ENCODE measurements at places on chromosomes 16 and 17.

GRCh38 chr17:49946964-49947584, 21.9 kb upstream of the DLX4 start:
- ATAC-seq, result no peak

DNA sequence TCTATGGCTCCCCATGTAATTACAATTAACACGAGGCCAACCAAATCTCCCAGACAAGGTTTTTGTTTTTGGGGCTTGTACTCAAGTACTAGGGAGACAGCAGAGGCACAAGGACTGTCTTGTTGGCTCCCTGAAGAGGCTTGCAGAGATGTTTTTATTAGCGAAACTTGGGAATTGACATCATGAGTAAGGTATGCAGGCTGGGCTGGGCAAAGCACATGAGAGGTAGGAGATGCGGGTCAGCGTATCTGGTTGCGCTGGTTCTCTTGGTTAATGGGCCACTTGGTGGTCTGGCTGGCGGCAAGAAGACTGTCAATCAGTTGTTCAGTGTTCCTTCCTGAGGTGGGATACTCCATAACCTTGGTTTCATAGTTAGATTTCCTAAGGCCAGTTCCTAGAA, 28.9 kb downstream of the LCMT1 start:
- ATAC-seq, result no peak

DNA sequence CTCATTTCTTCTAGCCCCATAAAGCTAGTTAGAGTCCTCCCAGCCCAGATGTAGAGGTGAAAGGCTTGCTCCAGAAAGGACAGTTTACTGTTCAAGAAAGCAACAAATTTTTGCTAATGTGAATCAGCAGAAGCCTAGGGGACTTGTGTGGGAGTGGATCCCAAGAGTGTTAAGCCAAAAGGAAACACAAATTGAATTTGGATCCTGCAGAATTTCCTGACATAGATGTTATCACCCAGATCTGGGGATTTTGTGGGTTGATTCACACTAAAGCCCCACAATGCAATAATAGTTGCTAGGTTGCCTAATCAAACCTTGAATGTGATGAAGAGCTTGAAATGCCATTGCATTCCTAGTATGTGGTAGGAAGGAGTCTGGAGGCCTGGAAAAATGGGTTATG, 135.2 kb upstream of the HS3ST3A1 start:
- no peak for ATAC-seq

DNA sequence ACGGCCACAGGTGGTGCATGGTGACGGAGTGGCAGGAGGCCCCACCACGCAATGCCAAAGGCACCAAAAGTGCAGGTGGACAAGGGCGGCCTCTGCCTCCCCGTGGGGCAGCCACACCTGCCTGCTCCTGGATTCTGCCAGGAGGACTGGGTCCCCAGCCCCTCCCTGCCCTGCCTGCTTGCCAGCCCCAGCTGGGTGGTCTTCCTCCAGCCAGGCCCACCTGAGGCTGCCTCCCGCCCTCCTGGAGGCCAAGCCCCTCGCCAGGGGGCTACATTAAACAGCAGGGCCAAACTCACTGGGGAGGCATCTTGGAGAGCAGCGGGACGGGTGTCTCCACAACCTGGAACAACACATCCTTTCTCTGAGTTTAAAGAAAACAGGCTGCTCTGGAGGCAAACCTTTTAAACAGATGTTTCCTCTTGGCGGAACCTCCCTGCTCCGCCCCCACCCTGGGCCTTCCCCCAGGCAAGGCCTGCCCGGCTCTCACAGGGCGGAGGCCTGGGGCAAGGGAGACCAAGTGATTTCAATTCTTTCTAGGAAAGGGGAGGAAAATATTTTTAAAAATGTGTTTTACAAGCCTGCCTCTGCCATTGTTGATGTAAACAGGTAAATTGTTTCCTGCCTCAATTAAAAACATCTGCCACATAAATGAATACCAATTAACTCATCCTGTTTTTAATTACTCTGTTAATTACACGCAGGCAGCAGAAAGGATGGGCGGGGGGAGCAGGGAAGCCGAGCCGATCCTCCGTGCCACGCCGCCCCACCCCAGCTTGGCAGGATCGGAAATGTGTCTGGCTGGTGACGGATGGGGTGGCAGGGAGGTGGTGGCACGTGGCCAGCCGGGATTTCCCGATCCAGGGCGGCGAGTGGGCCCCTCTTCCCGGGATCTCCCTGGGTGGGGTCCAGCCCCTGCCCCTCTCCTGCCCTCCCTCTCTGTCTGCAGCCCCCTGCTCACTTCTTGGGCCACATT, 54.4 kb upstream of the PABPN1L start:
- peak; percentile 83 for ATAC-seq

DNA sequence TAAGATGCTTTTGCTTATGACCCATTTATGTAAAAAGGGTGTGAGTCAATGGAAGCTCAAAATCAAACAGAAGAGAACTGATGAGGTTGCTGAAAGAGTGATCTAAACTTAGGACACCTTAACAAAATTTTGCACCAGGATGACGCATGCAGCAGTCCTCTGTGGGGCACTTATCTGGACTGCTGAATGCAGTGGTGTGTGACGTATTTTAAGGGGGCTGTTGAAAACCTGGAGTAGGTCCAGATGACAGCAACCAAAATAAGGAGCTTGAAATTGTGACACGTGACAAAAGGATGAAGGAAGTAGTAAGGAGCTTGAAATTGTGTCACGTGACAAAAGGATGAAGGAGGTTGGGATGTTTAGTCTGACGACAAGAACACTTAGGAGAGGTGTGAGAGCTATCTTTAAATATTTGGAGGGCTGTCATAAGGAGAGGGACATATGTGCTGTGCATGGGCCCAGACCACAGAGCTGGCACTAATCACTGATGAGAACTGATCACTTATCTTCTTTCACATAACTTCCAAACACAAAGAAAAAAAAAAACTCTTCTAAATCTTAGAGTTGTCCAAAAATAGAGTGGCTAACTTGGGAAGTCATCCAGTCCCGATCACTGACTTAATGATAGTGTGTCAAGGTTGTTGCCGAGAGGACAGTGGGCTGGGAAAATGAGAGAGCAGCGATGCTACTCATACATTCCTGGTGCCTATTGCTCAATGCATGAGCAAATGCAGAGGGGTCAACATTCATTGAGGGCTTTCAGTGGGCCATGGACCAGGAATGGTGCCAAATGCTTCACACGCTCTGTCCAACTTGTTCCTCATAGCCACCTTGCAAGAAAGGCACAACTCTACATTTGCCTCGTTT, 264.2 kb upstream of the ZFHX3 start:
- no peak for ATAC-seq

DNA sequence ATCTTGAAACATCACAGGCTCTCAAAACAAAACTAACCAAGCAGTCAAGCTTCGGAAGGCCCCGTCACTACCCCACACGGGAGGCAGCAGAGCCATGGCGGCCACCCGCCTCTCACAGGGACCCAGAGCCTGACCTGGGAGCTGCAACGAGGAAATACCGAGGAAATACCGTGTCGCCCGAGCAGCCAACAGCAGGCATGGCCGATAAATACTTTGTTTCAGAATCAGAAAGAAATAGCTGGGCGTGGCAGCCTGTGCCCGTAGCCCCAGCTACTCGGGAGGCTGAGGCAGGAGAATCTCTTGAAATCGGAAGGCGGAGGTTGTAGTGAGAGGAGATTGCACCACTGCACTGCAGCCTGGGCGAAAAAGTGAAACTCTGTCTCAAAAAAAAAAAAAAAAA, 6.9 kb downstream of the LMF1 start:
- ATAC-seq, result no peak

DNA sequence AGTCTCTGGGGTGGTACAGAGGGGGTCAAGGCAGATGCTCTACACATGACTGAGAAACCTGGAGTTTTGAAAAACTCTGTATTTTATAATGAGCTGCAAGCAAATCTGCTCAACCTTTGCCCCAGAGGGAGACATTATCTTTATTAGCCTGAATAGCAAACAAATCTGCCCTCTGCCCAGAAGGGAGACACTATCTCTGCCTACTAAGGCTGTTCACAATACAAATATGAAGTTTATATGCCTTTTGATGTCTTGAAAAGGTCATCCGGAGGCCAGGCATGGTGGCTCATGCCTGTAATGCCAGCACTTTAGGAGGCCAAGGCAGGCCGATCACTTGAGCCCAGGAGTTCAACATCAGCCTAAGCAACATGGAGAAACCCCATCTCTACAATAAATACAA, 11.0 kb upstream of the XYLT1 start:
- no peak for ATAC-seq

- ATAC-seq, result no peak
Measured at GRCh38 chr17:80002690-80003490, 32.8 kb downstream of the TBC1D16 start.

- ATAC-seq, result no peak
Measured at GRCh38 chr17:81964081-81964849, 3.3 kb upstream of the NOTUM start.

- ATAC-seq, result peak; percentile 93
Measured at GRCh38 chr17:16477255-16477654, 14.7 kb downstream of the LRRC75A start.

- ATAC-seq, result no peak
Measured at GRCh38 chr17:80080081-80080480, 21.3 kb upstream of the GAA start.

All from gastroesophageal sphincter (tissue), 4 donors.